ENCODE measurements at places on chromosomes 11 and 22.

GRCh38 chr22:44200855-44201550, 20.3 kb downstream of the PARVG start:
- DNase-seq, result no peak

- DNase-seq, result no peak
These were observed 6.5 kb downstream of the PTPMT1 start for GRCh38 chr11:47571895-47572294.

DNA sequence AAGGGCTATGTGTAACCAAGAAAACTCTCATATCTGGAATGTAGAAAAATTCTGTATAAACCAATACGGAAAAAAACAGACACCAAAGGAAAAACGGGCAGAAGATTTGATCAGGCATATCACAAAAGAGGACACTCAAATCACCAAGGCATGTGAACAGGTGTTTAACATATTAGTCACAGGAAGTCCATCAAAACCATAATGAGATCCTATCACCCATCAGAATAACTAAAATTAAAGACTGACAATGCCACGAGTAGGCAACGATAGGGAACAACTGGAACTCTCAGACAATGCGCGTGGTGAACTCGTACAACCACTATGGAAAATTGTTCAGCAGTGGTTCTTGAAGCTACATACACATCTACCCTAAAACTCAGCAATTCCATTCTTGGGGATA, 94.5 kb downstream of the MICAL3 start:
- DNase-seq, result no peak

DNA sequence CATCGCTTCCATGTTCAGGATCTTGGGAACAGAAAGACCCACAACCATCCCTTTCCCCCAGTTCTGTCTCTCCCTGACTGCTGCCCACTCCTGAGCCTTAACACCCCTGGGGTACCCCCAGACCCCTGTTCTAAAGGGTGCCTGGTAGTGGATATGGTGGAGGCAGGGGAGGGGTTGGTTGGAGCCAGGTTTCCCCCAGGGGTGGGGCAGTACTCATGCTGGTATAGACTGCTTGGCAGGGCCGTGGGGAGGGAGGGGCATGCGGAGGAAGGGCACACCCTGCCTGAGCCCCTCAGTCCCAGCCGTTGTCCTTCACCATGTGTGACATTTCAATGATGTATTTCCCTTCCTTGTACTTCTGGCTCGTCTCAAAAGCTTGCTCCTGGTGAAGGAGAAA, 4.0 kb downstream of the YPEL4 start:
- DNase-seq, result no peak

GRCh38 chr11:104665641-104666040, 232.6 kb downstream of the CASP12 start:
- no peak for DNase-seq

DNA sequence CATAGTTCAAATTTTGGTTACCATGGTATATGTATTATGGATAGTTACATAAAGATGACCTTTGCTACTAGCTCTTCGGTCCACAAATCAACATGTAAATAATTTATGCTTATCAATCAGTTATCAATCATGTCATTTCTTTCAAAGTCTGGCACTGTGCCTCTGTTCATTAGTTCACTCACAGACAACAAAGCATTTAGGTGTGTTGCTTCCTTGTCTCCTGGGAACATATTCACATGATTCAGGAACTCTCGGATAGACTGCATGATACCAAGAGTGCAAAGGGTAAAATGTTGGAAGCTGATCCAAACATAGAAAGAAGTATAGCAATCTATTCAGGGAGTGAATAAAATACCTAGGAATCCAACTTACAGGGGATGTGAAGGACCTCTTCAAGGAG, 14.3 kb upstream of the ACRV1 start:
- no peak for DNase-seq

- no peak for DNase-seq
These were observed 76.4 kb upstream of the NNMT start for GRCh38 chr11:114219559-114220349.

GRCh38 chr11:61733120-61733978, 19.1 kb upstream of the MYRF start:
- DNase-seq, result peak; percentile 56

DNA sequence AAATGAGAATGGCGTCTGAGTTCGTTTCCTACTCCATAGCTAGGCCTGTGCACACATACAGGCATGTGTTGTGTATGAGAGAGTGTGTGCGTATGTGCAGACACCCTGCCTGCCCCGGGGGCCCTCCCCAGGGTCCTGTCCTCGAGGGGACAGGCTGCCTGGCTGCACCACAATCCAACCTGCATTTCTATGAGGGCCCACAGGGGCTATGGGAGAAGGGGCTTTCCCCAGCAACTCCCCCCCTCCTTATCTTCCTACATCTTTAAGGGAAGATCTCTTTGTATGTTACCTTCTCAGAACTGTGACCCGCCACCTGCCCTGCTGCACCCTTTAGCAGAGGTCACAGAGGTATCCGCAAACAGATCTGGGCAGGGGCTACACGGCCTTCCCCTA, 14.9 kb downstream of the ADORA2A start:
- DNase-seq, result no peak

GRCh38 chr11:118088531-118088930, 1.8 kb upstream of the SMIM35 start:
- no peak for DNase-seq

GRCh38 chr22:49570032-49570848, 257.4 kb downstream of the BRD1 start:
- no peak for DNase-seq

DNA sequence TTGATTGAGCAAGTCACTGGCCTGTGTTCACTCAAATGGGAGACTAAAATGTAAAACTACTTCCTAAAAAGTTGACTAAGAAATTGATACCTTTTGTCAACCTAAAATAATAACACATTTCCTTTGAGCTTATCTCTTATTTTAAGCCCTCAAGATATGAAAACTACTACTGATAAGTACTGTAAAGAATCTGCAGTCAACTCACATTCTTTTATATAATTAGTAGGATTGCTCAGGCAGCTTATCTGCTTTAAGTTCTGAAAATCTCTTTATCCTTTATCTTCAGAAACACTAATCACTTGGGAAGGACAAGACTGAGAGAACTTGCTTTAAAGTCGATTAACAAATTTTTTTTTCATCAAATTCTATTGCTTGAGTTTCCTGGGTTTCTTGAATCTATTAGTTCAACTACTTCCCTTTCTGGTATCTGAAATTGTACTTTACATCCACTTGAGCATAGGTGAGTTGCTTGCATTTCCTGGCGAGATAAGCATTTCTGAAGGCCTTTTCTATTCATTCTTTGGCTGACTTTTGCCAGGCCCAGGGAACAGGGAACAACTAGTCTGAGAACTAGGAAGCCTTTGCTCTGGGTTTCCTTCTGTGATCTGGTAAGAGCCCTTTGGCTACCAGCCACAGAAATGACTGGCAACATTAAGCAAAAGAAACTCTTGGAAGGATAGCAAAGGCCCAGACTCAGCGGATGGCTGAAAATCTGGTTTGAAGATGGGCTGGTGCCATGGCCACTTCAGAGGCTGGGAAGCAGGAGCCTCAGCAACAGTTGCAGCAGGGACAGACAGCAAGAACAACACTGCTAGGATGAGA, 19.3 kb upstream of the CSRP3 start:
- no peak for DNase-seq

All from NCI-H1048 (cell line).